CD4-positive, CD25-positive, alpha-beta regulatory T cell (primary cell): ENCODE measurements at places on chromosomes 5 and 9. TPM values are rescaled to one million over a fixed set of nuclear protein-coding genes. Genes with fewer than 3 reads are reported as not detected.

Gene FUT7
- polyA plus RNA-seq, result 31.8 TPM

Gene AOPEP
- polyA plus RNA-seq, result 4.6 TPM

Gene LCN12
- polyA plus RNA-seq, result not detected

DNA sequence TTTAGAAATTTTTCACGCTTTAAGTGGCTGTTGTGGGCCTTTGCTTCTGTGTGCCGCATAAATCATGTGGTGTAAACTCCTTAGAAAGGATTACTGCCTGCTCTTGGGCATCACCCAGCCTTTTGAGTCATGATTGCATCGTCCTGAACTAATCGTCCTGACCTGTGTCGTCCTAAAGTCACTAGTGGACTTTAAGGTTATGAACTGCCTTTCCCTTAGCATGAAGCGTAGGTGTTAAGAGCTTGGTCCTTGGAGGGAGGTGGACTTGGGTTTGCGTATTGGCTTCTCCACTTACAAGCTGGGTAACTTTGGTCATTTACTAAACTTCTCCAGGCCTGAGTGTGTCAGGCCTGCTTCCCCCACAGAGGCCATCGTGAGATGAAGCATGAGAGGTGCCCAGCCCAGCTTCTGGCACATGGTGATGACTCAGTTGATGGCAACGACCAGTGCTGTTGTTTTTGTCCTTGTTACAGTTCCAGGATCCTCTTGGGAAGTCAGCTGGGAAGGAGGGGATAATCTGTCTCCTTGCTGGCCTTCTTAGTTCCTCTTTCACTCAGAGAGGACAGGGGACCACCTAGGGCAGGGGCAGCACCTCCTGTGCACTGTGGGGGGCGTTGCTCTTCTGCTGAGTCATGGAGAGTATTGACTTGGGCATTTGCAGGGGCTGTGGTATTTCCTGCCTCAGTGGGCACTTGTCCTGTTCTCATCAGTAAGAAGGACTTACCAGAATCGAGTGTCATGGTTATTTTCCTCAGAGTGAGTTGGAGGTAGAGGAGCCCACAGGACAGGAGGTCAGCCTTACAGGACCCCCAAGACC lies 54.2 kb upstream of the NCS1 start:
- DNase-seq, result no peak

DNA sequence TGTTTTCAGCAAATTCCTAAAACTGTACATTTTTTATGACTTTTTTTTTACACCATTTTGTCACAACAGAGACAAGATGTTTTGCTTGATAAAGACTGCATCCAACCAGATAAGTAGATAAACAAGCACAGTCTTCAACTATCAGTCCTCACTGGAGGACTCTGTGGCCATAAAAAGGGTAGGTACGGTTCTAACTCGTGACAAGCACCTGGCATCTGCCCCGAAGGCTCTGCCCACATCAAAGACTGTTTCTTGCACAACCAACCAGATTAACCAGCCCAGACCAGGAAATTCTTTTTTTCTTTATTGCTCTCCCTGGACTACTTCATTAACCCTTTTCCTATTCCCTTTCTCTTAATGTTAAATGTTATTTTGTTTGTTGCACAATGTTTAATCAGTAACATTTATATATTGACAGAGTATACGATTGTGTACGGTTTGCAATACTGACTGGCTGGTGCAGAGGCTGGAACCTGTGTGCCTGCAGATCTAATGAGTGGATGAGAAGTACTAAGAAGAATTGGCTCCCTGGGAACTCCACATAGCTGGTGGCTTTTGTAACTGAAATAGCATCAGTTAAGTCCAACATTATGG lies 74.1 kb downstream of the SERINC5 start:
- DNase-seq, result peak; percentile 75

DNA sequence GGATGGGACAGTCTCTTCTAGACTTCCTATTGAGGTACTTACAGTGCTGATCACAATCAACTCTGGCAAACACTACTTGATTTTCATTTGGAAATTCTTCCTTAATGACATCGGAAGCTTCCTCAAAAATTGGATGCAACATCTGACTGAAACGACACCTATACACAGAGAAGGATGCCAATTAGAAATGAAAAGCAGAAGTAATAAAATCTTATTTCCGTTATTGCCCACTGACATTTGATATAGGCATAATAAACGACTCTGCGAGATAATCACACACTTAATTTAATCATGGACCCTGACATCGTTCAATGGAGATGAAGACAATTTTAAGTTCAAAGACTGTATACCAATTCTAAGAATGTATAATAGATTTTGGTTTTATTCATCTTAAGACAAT lies 46.4 kb downstream of the ERP44 start:
- DNase-seq, result no peak

DNA sequence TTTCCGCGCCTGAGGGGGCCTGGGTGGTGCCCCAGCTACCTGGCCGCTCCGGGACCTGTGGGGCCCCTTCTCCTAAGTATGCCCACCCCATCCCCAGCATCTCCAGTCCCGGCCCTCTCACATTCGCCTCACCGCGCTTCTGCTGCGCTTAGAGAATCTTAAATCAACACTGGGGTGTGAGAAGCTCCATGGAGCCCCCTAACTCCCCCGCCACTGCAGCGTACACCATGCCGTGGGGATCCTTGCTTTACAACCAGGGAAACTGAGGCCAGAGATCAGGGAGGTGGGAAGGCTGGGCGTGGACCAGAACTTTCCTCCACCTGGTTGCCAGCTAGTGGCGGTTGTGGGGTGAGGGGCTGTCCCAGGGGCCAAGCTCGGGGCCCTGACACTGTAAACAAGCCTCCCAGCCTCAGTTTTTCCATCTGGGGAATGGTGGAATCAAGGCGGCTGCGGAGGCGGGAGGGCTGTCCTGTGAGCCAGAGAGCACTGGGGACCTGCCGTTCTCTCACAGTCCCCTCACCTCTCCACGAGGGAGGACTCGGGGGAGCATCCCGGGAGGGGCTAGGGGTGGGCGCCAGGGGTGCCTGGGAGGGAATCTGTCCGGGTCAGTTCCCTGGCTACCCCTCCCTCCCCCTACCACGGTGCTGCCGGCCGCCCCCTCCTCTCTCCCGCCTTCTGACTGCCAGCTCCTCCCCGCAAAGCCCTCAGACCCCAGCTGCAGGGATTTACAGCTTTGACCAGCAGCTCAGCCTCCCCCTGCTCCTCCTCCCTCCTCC lies 161.2 kb downstream of the C9orf50 start:
- DNase-seq, result no peak

- no peak for DNase-seq
Measured at GRCh38 chr9:94644543-94644942, 5.2 kb upstream of the FBP1 start.

DNA sequence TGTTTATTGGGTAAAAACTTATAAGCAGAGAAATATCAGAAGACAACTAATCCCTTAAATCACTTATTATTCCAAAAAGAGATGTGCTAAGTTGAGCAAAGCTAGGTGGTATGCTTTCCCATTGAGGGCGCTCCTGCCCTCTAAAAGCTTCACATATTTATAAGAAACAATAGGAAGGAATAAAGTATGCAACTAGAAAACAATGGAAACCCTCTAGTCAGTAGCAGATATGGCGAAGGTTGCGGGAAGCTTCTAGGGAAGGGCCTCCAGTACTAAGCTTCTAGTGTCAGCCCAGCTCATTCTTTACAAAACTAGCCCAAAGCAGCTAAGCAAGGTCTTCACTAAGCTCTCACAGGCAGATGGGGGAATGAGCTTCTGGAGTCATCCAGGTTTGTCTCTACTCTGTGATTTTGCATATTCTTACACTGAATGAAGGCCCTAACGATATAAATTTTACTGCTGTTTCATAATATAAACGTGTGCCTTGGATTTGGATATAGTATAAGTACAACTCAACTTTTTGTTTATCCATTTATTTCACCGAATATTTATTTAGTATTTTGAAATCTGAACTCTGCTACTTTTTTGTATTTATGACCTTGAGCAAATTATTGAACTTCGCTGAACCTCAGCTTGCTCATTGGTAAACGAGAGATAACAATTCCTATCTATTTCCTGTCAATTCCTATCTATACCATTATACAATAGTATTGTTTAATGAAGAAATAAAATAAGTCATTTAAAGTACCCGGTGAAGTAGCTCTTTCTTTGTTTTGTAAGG lies 571.4 kb downstream of the ELAVL2 start:
- DNase-seq, result no peak

- DNase-seq, result no peak
Measured at GRCh38 chr9:37974506-37975173, 70.7 kb upstream of the SLC25A51 start.

DNA sequence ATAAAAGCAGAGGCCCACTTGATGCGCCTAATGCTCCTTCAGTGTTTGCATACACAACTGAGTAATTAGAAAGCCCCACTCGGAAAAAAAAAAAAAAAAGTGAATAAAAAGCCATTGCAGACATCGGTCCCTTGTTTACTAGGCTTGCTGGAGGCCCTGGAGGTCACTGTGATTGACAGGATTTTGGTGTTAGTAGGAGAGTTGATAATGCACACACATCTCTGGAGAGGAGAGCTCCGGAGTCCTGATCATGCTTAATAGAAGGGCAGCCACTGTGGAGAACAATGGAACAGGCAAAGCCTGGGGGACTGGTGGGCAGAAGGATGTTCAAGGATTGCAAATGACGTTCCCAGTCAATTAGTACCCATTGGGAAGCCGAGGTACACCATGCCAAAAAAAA lies 152.5 kb downstream of the EFNA5 start:
- no peak for DNase-seq

DNA sequence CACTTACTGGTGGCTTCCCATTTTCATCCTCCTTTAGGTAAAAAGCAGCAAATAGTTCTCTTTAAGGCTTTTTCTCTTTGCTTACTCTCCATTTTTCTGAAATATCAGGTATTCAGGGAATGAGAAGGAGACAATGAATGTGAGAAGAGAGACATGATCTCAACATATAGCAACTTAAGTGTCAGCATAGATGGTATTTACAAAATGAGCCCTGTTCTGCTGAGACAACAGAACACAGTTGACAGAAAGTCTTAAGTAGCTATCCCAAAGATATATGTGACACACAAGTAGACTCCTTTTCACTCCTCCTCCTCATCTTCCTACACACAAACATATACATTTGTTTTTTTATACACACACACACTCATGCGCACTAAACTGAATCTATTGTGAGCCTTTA lies 649.3 kb upstream of the WWC1 start:
- no peak for DNase-seq

DNA sequence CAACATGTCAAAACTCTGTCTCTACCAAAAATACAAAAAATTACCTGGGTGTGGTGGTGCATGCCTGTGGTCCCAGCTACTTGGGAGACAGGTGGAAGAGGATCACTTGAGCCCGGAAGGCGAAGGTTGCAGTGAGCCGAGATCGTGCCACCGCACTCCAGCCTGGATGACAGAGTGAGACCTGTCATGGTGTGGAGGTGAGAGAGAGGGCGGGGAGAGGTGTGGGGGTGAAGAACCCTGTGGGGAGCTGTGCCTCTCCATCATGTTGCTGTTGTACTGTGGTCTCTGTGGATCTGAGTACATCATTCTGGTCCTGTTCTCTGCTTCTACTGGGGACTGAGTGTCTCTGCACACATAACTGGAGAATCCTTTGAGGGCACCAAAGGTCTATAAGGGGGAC lies 11.3 kb upstream of the SLC34A1 start:
- no peak for DNase-seq

DNA sequence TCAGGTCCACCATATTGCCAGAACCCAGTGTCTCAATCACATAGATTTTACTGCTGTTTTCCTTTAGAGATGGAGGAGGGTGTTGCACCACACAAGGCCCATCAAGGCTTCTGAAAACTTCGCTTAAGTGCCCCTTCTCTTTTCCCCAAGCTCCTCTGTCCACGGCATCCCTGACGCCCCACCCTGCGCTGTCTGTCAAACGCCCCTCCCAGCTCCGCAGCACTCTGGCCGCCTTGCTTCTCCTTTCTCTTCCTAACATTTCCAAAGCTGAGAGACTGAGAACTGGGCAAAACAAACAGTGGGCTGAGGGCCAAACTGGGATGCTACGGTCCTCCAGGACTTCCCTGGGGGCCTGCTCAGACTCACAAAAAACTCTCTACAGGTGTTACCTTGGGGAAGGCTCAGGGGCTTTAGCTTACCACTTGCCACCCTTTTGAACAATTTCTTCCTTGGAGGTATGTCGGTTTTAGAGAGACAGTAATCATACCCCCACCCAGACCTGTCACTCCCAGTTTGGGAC lies 28.3 kb upstream of the ERGIC1 start:
- DNase-seq, result no peak

DNA sequence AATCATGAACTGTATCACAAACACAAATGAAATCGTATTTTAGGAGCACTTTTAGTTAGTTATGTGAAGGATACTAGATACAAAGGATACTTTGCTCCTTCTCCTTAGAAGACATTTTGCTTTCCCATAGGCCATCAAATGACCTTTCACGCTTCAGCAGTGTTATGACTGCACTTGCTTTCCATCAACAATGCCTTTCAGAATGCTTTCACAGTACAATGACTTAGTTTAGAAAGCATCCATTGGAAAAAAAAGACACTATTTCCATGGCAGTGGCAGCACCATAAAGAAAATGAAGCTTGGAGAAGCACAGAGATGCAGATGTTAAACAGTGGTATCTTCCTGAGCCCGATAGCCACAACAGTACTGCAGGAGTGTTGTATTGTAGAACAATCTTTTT lies 203.9 kb downstream of the PCSK1 start:
- DNase-seq, result no peak

- no peak for DNase-seq
Measured at GRCh38 chr9:12539580-12539975, 153.6 kb upstream of the TYRP1 start.

DNA sequence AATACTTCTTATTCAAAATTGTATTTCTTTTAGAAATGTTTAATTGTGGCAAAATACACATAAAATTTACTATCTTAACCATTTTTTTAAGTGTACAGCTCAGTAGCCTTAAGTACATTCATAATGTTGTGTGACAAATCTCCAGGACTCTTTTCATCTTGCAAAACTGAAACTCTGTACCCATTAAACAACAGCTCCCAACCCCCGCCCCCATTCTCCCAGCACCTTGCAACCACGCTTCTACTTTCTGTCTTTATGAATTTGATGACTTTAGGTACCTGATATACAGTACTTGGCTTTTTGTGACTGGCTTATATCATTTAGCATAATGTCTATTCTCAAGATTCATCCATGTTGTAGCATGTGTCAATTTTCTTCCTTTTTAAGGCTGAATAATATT lies 2.8 kb upstream of the IL5 start:
- DNase-seq, result no peak
